ENCODE measurements at places on chromosomes 2 and 18. TPM values are rescaled to one million over a fixed set of nuclear protein-coding genes. Genes with fewer than 3 reads are reported as not detected.
A peak's percentile ranks its signal among the peaks of the same experiment; 100 is the strongest.

DNA sequence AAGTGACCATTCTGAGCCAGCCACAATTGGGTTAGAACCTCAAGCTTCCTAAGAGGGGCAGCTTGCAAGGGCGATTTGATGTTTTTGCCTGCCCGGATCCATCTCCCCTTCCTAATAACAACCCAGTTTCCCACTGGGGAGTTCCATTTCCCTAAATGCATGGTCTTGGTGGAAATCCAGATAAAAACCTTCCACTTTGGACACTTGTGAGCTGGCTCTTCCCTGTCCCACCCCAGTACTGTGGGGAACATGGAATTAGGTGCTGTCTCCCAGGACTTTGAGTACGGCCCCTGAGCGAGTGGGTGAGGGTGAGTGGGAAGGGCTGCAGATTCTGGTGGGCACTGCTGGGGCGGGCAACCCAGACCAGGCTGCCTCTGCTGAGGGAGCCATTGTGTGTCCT is 122.3 kb downstream of the DDX1 start:
- H3K27ac ChIP-seq = no peak overlapping the region
- no peaks in the 10 kb centered on the region for H3K36me3 ChIP-seq
- no peak overlapping the region for H3K4me3 ChIP-seq
- H3K4me1 ChIP-seq = peaks cover 22% of the 10 kb centered on the region
- no peaks in the 10 kb centered on the region for H3K27me3 ChIP-seq

DNA sequence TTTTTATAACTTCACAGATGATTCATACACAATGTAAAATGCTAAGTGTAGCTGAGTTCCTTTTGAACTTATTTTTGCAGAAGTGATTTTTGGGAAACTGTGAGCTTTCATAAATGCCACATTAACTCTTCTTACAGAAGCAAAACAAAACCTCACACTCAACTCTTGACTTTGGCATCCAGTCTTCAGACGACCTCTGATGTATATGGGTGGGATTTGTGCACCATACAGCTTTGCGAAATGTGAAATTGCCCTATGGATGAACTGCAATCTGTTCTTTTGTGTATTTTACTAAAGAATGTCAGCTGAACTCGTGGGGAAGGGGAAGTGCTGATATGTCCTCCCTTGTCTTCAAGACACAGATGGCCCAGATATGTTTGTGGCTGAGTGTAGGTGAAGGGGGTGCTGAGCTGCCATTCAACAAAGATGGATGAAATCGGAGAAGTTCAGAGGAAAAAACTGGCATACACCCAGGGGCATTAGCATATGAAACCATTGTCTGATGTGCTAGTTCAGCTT is 218.3 kb downstream of the PTGR3 start:
- no peak for DNase-seq
- H3K4me3 ChIP-seq = no peak overlapping the region
- no peak overlapping the region for H3K27ac ChIP-seq
- no peaks in the 10 kb centered on the region for H3K4me1 ChIP-seq
- no peaks in the 10 kb centered on the region for H3K36me3 ChIP-seq

DNA sequence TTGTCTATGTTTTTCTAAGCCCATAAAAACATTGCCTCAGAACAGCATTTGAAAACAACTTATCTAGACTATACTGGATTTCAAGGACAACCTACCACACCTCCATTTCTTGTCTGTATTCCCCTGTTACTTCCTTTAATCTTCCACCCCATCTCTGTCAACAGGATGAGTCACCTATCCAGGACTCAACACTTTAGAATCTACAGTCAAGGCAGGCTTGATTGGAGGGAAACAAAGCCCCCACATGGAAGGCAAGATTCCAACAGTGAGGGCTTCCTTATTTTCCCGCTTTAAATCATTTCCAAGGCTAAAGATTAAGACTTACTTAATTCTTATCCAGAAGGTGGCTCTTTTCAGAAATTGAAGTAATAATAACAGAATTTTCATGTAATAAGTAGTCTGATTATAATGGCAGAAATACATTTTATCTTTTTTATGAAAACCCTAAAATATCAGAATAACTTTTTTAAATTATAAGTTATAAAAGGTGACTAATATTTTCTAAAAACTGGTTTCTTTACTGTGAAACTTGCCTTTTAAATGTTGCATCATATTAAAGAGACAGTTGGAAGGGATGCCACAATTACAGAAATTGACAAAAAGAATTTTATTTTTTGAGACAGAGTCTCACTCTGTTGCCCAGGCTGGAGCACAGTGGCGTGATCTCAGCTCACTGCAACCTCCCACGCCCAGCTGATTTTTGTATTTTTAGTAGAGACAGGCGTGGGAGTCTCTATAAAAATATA is 138.7 kb upstream of the CCDC150 start:
- H3K27ac ChIP-seq = no peak overlapping the region
- no peaks in the 10 kb centered on the region for H3K4me1 ChIP-seq

DNA sequence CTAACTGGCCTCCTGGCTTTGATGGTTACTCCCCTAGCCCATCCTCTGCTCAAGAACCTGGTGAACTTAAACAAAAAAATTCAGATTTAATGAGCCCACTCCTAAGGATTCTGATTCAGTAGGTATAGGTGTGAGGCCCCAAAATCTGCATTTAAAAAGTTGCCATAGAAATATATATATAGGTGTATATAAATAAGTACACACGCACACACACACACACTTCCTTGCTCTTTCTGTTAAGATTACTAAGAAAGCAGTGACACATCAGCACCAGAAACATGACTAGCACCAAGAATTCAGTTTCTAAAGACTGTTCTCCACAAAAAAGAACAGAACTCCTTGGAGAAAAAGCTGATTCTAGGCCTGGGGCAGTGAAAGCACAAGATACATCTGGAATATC is 17.8 kb downstream of the EML6 start:
- no peak overlapping the region for H3K4me3 ChIP-seq
- no peaks in the 10 kb centered on the region for H3K27me3 ChIP-seq
- H3K27ac ChIP-seq = peak overlapping the region; percentile 65
- no peak for DNase-seq

- H3K4me3 ChIP-seq = no peak overlapping the region
- no peaks in the 10 kb centered on the region for H3K27me3 ChIP-seq
- H3K4me1 ChIP-seq = no peaks in the 10 kb centered on the region
- H3K36me3 ChIP-seq = no peaks in the 10 kb centered on the region
- no peak for DNase-seq
These were observed 103.4 kb downstream of the LDLRAD4 start for GRCh38 chr18:13321923-13322322.

The PROM2 gene
- 0.07 TPM for total RNA-seq

The DCAF17 gene
- total RNA-seq = 22.3 TPM

The C2orf78 gene
- not detected for total RNA-seq

The EGR4 gene
- 0.14 TPM for total RNA-seq
